Bone marrow (tissue), 2 donors: ENCODE measurements at places on chromosomes 13 and 19.

GRCh38 chr13:84645196-84646012, 763.1 kb upstream of the SLITRK1 start:
- DNase-seq: no peak

GRCh38 chr13:45510672-45511071, 45.9 kb downstream of the COG3 start:
- no peak for DNase-seq

GRCh38 chr19:19568802-19569756, 31.0 kb downstream of the CILP2 start:
- no peak for DNase-seq

DNA sequence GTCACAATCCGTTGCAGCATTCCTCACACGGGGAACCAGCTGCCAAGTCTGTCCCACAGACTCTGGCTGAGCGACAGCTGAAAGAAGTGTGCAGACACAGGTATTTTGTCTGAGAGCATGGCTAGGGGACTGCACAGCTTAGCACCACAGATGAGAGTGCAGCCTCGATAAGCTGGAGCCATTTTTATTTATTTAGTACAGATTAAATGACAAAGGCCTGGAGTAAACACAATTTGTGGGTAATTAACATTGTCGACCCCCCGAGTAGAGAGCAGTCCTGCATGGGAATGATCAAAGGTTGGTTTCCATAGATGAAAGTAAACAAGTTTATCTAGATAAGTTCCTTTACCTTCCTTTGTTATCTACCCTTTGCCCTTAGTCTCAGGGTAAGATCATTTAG, 836.2 kb downstream of the DACH1 start:
- no peak for DNase-seq

- no peak for DNase-seq
Measured at GRCh38 chr13:46552303-46552682, 677 bp upstream of the LRCH1 start.
